ENCODE measurements at places on chromosomes 6 and 20. TPM values are rescaled to one million over a fixed set of nuclear protein-coding genes. Genes with fewer than 3 reads are reported as not detected.

DNA sequence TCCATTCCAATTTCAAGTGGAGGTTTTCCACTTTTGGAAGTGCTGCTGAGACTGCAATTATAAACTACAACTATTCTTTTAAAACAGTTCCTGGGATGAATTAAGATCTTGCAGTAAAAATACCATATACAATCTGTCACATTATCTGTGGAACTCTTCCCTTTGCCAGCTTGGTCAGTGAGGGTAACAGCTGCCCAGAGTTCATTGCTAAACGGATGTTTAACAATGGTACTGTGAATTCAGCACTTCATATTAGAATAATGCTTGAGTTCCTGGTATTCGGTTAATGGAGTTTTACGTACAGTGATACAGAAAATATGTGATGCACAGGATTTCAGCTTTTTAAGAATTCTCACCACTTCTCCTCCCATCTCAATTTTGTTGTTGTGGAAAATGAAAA, 51.5 kb downstream of the KCNS1 start:
- DNase-seq: no peak

DNA sequence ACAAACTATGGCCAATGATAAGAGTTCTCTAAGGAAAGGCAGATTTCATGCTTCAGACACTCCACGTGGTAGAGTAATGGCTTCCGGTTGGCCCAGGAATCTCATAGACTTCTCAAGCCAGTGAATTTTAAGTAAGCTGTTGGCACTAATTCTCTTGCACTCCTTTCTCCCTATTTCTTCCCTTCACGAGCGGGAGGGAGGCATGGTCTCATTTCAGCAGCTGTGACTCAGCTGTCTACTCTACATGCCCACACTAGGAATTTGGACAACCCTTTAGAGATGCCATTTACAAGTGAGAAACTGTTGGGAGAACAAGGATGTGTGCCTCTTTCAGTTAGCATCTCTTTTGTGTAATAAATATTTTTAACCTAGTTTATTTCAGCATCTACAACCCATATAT, 107.7 kb downstream of the PTPRK start:
- DNase-seq: peak; percentile 39

GPX5 gene
- not detected for total RNA-seq

GRCh38 chr6:100001915-100002388, 7.9 kb upstream of the MCHR2 start:
- DNase-seq: peak; percentile 2

DNA sequence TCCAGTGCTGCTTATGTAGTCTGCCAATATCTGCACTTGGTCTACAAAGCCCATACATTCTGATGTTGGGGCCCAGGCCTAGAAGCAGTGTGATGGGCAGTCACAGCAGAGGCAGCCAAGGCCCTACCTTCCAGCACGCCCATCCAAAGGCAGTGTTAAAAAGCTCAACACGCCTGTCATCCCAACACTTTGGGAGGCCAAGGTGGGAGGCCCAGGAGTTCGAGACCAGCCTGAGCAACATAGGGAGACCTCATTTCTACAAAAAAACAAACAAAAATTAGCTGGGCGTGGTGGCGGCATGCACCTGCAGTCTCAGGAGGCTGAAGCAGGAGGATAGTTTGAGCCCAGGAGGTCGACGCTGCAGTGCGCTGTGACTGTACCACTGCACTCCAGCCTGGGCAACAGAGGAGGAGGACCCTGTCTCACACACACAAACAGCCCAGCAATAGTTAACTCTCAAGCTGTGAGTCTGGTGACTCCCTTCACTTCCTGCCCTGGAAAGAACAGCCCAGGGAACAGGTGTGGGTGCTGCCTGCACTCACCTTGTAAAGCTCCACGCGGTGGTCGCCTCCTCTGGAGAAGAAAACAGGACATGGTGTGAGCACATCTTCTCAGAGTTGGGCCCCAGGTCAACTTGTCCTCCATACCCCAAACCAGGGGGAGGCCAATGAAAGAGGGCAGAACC, 68.8 kb downstream of the PYGB start:
- no peak for DNase-seq

GRCh38 chr20:10949930-10950783, 276.4 kb upstream of the JAG1 start:
- DNase-seq: no peak

DNA sequence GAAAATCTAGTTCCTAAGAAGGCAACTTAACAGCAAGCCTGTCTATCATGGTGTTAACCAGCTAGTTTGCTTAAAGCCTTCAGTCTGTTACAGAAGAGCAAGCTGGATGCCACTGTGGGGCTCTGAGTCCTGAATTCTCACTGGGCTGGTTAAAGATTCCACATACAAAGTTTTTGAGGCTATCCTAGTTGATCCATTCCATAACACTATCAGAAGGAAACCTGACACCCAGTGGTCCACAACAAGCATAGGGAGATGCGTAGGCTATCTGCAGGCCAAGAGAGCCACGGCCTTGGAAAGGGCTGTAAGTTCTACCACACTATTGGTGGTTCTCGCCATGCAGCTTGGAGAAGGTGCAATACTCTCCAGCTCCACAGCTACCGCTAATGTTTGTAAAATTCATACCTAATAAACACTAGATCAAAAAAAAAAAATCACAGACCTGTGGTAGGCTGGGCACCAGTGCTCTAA, 420 bp upstream of the MCCD1 start:
- no peak for DNase-seq

DNA sequence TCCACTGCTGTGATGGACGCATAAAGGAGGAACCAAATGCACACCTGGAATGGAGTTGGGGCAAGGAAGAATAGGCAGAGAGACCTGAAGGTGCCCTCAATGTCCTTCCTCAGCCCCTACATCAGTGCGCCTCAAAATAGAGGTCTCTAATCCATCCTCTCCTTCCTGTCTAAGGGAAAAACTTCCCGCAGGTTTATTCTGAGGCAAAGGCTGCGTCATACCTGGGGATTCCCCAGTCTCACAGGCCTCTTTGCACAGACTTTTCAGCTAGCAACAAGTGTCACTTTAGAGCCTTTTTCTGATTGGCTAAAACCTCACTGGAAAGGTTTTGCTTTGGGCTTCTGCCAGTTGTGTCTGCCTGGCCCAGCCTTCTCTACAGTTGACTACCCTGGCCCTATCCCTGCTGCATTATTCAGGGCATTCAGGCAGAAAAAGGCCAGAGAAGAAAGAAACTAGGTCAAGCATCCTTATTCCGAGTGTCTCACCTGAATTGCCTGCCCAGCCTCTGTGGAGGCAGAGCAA, 1.8 kb upstream of the HLA-DQB1 start:
- DNase-seq: no peak

RIMS4 gene
- 77.5 TPM for total RNA-seq

DNA sequence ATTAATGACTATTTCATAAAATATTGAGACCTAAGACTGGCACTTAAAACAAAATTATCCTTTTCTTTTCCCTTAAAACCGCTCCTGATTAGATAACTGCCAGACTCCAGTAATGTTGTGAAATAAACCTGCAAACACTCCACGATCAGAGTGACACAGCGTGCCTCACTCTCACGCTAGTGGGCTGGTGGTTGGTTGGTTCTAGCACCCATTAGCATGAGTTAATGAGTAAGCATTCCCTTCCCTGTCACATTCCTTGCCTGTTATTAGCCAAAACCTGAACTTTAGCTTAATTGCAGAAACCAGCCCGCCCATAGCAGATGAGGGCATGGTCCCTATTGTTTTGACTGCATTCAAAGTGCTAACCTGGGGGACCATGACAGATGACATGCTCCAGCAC, 193.4 kb downstream of the CD83 start:
- no peak for DNase-seq

DNA sequence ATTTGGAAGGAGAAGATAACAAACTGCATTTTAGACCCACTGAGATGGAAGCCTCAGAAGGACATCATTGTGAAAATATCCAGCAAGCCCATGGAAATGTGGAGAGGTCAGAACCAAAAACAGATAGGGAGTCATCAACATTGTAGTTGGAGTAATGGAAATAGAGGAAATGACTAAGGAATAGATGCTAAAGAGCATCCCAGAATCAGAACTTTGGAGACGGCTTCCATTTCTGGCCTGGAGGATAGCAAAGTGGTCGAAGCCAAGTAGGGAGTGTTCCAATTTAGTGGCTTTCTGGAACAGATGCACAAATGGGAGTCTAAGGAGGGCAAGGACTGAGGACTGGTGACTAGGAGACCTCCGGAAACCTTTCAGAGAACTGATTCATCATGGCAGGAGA, 3.6 kb downstream of the BEND6 start:
- no peak for DNase-seq

DNA sequence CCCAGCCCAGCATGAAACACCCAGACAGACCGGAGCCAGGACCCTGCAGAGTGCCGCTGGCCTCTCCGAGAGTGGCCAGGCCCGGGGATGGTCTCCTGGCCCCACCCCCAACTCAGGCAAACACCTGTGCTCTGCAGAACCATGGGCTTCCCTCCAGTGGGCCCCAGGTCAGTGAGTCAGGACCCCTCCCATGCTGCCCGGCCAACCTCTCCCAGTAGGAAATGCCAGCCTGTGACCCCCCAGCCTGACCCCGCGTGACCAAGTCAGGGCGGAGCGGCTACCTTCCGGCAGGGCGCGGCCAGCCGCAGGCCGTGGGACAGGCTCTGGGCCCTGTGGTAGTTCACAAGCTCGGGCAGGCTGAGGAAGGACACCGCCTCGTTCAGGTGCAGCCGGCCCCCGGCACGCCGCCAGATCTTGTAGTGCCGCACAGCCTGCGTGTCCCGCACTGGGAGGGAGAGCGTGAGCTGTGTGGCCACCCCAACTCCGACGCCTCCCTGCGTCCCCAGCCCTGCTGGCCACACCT, 3.2 kb downstream of the PTK6 start:
- no peak for DNase-seq

DNA sequence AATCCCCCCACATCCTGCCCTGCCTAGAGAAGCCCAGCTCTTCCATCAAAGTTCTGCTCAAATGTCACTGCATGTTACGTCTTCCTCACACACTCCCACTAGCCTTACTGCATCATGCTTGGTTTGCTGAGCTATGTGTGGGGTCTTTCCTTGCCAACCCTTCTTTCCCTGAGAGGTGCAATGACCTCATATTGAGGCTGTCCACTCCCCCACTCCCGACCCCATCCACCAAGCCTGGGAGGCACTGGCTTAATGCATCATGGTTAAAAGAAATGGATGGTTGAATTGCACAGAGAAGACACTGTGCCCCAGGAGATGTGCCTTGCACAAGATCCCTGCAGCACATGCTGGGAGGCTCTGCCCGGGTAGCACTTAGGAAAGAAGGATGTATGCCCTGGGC, 7.7 kb upstream of the IRF4 start:
- no peak for DNase-seq
